Chondrocyte (in vitro differentiated cells): ENCODE measurements at places on chromosomes 11 and 22. TPM values are rescaled to one million over a fixed set of nuclear protein-coding genes. Genes with fewer than 3 reads are reported as not detected.
A peak's percentile ranks its signal among the peaks of the same experiment; 100 is the strongest.

MS4A6A gene
- total RNA-seq: not detected in 3 replicates

MUC6 gene
- not detected in 3 replicates for total RNA-seq

MS4A12 gene
- total RNA-seq: not detected in 3 replicates

RFPL2 gene
- total RNA-seq: 0.22 TPM in 1 of 3 replicates, not detected in the others

KRTAP5-8 gene
- total RNA-seq: not detected in 3 replicates

HBB gene
- total RNA-seq: not detected in 3 replicates

CASP4 gene
- 1.2 to 12.6 TPM (median 1.8 TPM) in 3 replicates for total RNA-seq

OR52E1 gene
- total RNA-seq: not detected in 3 replicates

DNA sequence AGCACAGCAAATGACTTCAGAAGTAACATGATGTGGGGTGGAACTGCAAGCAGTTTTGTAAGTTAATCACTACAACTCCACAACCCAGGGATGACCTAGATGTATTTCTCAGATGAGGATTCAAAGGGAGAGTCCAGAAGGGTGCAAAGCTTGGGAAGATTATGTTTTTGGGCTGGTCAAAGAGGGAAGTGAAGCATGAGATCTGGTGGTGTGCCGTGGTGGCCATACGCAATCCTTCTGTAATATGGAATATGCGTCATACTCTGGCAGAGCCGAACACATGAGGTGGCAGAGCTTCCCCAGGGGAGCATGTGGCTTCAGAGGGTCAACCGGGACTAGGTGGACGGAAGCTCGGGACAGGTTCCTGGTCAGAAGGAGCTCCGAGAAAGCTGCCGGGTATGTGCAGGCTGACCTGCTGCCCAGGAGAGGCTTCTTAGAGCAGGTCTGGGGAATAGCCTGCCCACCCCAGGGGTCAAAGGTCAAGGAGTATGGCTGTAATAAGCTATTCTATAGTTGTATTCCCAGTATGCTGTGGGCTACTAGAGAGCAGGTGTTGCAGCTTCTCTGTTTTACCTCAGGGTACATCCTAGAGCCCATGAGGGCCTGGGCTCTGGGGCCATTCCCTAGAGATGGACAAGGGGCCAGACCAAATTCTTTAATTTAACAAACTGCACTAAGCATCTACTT is 70.1 kb upstream of the PHOX2A start:
- peaks cover under 1% of the 10 kb centered on the region for H3K4me1 ChIP-seq
- H3K27ac ChIP-seq: no peak overlapping the region
- H3K36me3 ChIP-seq: peaks cover 25% of the 10 kb centered on the region

- no peak overlapping the region for H3K27ac ChIP-seq
- H3K4me1 ChIP-seq: no peaks in the 10 kb centered on the region
- H3K4me3 ChIP-seq: no peak overlapping the region
- DNase-seq: no peak
- H3K27me3 ChIP-seq: peaks cover 13% of the 10 kb centered on the region
- peaks cover 2% of the 10 kb centered on the region for H3K36me3 ChIP-seq
These were observed 10.2 kb downstream of the RAB38 start for GRCh38 chr11:88164806-88165585.

DNA sequence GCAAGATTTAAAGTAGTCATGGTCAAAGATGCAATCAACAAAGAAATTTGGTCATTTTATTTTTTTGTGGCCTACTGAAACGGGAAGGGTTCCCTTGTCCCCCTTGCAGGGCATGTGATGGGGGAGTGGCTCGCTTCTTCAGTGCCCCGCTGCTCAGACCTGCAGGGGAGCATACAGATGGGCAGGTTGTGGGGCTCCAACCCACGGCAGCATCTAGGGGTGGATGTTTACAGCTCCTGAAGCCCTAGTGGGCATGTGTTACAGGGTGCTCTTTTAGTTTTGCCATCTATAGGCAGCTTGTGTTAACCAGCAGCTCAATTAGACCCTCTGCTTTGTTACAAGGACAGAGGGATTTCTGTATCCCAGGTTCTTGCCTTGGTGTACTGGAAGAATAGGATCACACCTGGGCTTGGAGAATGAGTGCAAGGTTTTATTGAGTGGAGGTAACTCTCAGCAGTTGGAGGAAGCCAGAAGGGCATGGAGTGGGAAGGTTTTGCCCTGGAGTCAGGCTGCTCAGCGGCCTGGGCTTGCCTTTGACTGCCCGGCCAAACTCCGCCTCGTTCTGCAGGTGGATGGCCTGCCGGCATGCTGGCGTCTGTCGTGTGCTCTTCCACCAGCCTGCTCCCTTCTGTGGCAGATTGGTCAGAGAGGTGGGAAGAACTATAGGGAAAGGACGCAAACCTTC is 9.4 kb downstream of the GSTP1 start:
- no peak overlapping the region for H3K27ac ChIP-seq
- no peaks in the 10 kb centered on the region for H3K36me3 ChIP-seq
- H3K27me3 ChIP-seq: no peaks in the 10 kb centered on the region
- H3K4me3 ChIP-seq: no peak overlapping the region
- DNase-seq: no peak
- no peaks in the 10 kb centered on the region for H3K4me1 ChIP-seq

- peak overlapping the region; percentile 5 for H3K27ac ChIP-seq
- peaks cover 13% of the 10 kb centered on the region for H3K4me1 ChIP-seq
- H3K27me3 ChIP-seq: no peaks in the 10 kb centered on the region
These were observed 16.1 kb downstream of the TMPRSS5 start for GRCh38 chr11:113689768-113690618.

- H3K36me3 ChIP-seq: no peaks in the 10 kb centered on the region
- peaks cover 12% of the 10 kb centered on the region for H3K27me3 ChIP-seq
- peaks cover 5% of the 10 kb centered on the region for H3K4me1 ChIP-seq
- H3K27ac ChIP-seq: no peak overlapping the region
These were observed 330.3 kb downstream of the C11orf87 start for GRCh38 chr11:109752212-109752825.

GRCh38 chr11:10592331-10592730 is 23.9 kb upstream of the LYVE1 start:
- peak overlapping the region; percentile 96 for H3K27ac ChIP-seq
- peaks cover 64% of the 10 kb centered on the region for H3K4me1 ChIP-seq
- no peaks in the 10 kb centered on the region for H3K27me3 ChIP-seq
- H3K4me3 ChIP-seq: no peak overlapping the region
- peaks cover 11% of the 10 kb centered on the region for H3K36me3 ChIP-seq

DNA sequence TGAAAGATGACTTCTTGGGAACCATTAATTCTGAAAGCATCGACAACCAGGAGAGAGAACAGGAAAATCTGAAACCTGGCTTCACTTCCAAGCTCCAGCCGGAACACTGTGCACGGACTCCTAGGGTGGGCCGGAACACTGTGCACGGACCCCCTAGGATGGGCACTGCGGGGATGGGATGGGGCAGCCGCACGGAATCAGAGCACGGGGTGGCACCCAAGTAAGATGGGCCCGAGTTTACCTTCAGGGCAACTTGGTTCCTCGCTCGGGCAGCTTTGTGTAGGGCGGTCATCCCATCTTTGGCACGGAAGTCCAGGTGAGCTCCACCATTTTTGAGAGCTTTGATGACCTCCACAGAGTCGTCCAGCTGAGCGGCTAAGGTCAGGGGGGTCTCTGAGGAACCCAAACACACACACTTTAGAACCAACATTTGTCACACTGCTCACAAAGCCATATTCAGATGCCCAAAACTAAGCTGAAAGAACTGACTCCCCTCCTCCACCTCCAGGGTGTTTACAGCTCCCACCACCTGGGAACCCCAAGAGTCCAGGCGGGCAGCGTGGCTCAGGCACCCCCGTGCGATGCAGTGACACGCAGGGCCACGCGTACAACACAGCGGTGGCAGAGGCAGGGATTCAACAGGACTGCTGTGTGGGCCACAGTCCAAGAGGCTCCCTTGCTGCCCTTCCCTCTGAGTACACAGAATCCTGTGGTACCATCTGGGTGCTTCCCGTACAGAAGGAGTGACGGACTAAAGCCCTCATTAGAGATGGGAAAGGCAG is 157.9 kb downstream of the SHANK2 start:
- H3K36me3 ChIP-seq: no peaks in the 10 kb centered on the region
- no peak overlapping the region for H3K27ac ChIP-seq
- H3K27me3 ChIP-seq: peaks cover 43% of the 10 kb centered on the region
- H3K4me1 ChIP-seq: no peaks in the 10 kb centered on the region
- no peak for DNase-seq

GRCh38 chr11:103608566-103608965 is 427.9 kb upstream of the DDI1 start:
- peaks cover 1% of the 10 kb centered on the region for H3K36me3 ChIP-seq
- DNase-seq: no peak
- no peaks in the 10 kb centered on the region for H3K27me3 ChIP-seq
- peaks cover 22% of the 10 kb centered on the region for H3K4me1 ChIP-seq
- no peak overlapping the region for H3K4me3 ChIP-seq

GRCh38 chr22:48574776-48575617 is 1252.7 kb downstream of the BRD1 start:
- DNase-seq: no peak
- peak overlapping the region; percentile 63 for H3K4me3 ChIP-seq
- H3K27me3 ChIP-seq: no peaks in the 10 kb centered on the region
- H3K4me1 ChIP-seq: peaks cover 11% of the 10 kb centered on the region
- H3K36me3 ChIP-seq: peaks cover 2% of the 10 kb centered on the region

DNA sequence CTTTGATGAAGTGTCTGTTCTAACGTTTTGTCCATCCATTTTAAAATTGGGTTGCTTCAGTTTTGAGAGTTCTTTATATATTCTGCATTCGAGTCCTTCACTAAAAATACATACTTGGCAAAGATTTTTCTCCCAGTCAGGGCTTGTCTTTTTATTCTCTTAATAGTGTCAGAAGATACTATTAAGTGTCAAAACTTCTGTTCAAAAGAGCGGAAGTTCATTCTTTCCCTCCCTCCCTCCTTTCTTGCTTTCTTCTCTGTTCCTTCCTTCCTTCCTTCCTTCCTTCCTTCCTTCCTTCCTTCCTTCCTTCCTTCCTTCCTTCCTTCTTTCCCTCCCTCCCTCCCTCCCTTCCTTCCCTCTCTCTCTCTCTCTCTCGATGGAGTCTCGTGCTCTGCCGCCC is 7.6 kb upstream of the MUC6 start:
- peaks cover 31% of the 10 kb centered on the region for H3K27me3 ChIP-seq
- no peak overlapping the region for H3K27ac ChIP-seq
- peaks cover 3% of the 10 kb centered on the region for H3K36me3 ChIP-seq
- no peaks in the 10 kb centered on the region for H3K4me1 ChIP-seq
- H3K4me3 ChIP-seq: no peak overlapping the region
- DNase-seq: no peak

- no peak overlapping the region for H3K27ac ChIP-seq
- H3K27me3 ChIP-seq: no peaks in the 10 kb centered on the region
- H3K36me3 ChIP-seq: no peaks in the 10 kb centered on the region
- H3K4me3 ChIP-seq: no peak overlapping the region
- no peak for DNase-seq
These were observed 125.5 kb downstream of the SIK3 start for GRCh38 chr11:116972691-116973090.

GRCh38 chr22:39559456-39560105 is 11.0 kb upstream of the CACNA1I start:
- no peak for DNase-seq
- H3K4me1 ChIP-seq: peaks cover 8% of the 10 kb centered on the region
- no peak overlapping the region for H3K27ac ChIP-seq
- H3K36me3 ChIP-seq: no peaks in the 10 kb centered on the region
- no peak overlapping the region for H3K4me3 ChIP-seq

- no peak overlapping the region for H3K27ac ChIP-seq
- H3K36me3 ChIP-seq: no peaks in the 10 kb centered on the region
- DNase-seq: no peak
- no peak overlapping the region for H3K4me3 ChIP-seq
- H3K27me3 ChIP-seq: peaks cover 34% of the 10 kb centered on the region
These were observed 57.9 kb downstream of the SC5D start for GRCh38 chr11:121350314-121351082.

GRCh38 chr22:17167486-17167885 is 8.4 kb upstream of the HDHD5 start:
- no peak for DNase-seq
- no peaks in the 10 kb centered on the region for H3K36me3 ChIP-seq
- H3K27ac ChIP-seq: no peak overlapping the region
- no peak overlapping the region for H3K4me3 ChIP-seq
- no peaks in the 10 kb centered on the region for H3K27me3 ChIP-seq
- H3K4me1 ChIP-seq: peaks cover 11% of the 10 kb centered on the region

GRCh38 chr11:19430754-19431398 is 190.1 kb upstream of the E2F8 start:
- H3K27me3 ChIP-seq: peaks cover 24% of the 10 kb centered on the region
- DNase-seq: no peak
- H3K4me3 ChIP-seq: no peak overlapping the region

DNA sequence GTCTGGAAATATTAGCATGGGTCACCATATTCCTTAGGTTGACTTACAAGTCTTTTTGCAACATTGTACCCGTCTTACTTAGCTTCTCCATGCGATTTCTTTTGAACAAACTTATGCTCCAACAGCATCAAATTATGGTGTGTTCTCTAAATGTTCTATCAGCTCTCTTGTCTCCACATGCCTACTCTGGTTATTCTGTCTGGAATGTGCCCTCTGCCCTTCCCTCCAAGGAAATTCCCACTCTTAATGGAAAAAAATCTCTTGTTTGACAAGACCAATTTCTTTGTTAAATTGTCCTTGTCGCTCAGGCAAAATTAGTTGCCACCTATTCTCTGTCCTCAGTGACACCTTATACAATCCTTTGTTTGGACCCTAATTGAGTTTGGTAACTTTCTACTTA is 522.8 kb upstream of the LUZP2 start:
- H3K27ac ChIP-seq: no peak overlapping the region
- no peaks in the 10 kb centered on the region for H3K36me3 ChIP-seq
- no peak overlapping the region for H3K4me3 ChIP-seq
- no peaks in the 10 kb centered on the region for H3K27me3 ChIP-seq
- peaks cover 57% of the 10 kb centered on the region for H3K4me1 ChIP-seq

DNA sequence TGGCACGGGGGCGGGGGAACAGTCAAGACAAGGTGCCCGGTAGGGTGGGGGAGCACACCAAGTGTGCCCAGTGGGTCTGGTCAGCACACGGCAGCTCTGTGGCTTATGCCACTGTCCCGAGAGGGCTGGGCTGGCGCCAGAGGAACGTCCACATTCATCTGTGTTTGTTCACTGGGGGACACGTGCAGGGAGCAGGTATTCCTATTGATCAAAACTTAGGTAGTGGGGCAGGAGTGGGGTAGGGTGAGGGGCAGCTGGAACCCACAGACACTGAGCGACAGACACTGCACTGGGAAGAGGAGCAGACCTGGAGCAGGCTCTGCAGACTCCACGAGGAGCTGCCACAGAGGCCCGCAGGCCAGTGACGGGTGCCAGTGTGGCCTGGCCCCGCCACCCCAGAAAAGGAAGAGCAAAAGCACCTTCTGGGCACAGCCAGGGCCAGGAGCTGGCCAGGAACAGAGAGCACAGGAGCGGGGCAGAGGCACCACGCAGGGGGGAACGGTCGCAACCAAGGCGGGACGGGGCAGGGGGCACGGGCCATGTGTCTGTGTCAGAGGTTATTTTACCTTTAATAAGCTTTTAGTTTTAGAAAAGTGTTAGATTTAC is 2.1 kb upstream of the MOB2 start:
- peak overlapping the region; percentile 45 for H3K27ac ChIP-seq
- no peaks in the 10 kb centered on the region for H3K36me3 ChIP-seq
- H3K27me3 ChIP-seq: no peaks in the 10 kb centered on the region
- peak; percentile 67 for DNase-seq

- H3K27ac ChIP-seq: no peak overlapping the region
- H3K27me3 ChIP-seq: no peaks in the 10 kb centered on the region
- H3K36me3 ChIP-seq: peaks cover 26% of the 10 kb centered on the region
- H3K4me1 ChIP-seq: no peaks in the 10 kb centered on the region
- no peak overlapping the region for H3K4me3 ChIP-seq
These were observed 9.1 kb downstream of the RPS6KA4 start for GRCh38 chr11:64367931-64368672.
